ENCODE measurements at places on chromosomes 5 and 9.

DNA sequence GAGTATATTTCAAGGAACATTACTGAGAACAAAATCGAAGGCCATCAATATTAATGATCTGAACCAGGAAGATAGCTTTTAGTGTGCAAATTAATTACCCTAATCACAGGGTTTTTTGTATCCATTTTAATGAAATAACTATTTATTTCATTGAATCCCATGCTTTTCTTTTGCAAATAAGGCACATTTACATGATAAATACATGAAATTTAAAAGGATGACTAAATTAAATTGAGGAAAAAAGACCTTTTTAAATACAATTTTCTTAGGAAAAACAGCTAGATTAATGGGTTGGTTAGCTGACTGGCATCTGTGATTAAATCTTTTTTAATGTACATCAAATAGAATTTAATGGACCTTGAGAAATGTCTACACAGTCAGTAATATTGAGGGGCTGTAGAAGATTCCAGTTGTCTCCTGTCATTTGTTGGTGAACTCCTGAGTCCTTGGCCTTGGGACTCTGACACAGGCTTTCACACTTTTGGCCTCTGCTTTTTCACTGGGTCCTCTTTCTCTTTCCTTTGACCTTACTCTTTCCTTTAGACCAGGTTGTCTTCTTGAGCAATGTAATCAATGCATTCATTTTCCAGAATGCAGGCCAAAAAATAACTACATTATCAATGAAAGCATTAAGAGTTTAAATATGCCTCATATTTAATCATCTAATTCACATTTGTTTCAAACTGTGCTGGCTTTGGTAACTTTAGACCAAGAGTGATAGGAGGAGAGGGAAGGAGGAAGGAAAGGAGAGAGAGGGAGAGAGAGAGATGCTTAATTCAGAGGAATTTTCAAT, 511.5 kb downstream of the ZNF608 start:
- no peak for DNase-seq

- DNase-seq, result no peak
Measured at GRCh38 chr9:69649566-69650250, 22.5 kb downstream of the APBA1 start.

DNA sequence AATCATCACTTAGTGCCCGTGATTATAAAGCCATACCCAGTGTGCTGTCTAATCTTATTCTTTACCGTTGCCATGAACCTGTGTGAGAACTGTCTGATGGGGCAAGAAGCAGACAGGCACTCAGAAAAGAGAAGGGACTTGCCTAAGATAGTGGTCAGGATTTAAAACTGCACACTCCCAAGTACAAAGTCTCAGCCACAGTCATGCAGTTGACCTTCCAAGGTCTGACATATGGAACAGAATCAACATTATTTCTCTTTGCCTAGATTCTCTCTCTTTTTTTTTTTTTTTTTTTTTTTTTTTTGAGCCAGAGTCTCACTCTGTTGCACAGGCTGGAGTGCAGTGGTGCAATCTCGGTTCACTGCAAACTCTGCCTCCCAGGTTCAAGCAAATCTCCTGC, 1.9 kb upstream of the PPP2CA start:
- no peak for DNase-seq

GRCh38 chr9:125547368-125547767, 159.6 kb downstream of the MAPKAP1 start:
- DNase-seq, result no peak

DNA sequence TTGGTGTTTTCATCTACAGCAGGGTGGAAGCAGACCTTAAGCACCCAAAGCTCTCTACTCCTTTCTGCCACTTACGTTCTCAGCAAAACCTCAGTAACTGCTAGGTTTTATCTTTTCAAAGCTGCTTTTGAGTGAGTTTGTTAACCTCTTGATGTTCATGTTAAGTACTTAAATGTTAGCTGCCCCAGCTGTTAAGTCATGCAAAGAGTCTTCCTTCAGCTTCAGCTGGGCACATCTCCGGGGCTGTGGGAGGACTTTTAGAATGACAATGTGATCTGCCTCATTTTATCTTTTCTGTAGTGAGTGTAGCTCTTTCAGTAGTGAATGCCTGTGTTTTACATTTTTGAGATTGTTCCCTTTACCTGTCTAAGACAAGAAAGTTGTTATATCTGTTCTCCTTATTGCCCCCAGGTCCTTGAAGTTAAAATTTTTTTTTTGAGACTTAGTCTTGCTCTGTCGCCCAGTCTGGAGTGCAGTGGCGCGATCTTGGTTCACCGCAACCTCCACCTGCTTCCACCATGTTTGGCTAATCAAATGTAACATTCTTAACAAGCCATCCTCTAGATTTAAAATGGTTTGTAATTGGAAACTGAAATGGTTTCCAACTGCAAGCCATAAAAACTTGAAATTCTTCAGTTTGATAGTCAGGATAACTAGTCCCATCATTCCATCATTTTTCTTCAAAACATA, 19.6 kb downstream of the KDM4C start:
- no peak for DNase-seq

GRCh38 chr5:173883347-173883924, 4.7 kb upstream of the CPEB4 start:
- DNase-seq, result no peak

GRCh38 chr9:84296146-84296843, 44.3 kb downstream of the SLC28A3 start:
- peak; percentile 74 for DNase-seq

GRCh38 chr5:136740228-136740627, 374.9 kb upstream of the TRPC7 start:
- DNase-seq, result no peak

DNA sequence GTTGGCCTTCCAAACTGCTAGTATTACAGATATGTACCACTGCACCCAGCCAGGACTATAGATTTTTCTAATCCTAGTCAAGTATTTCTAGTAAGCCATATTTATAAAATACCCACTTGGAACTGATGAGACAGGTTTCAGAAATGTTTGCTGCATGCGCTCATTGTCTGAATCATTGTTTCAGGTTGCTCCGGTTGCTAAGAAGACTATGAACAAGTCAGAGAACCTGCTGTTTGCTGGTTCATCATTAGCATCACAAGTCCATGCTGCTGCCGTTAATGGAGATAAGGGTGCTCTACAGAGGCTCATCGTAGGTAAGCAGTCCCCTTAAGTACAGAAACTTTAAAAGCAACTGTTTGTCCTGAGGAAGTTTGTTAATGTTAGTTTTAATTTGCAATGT, 5.3 kb downstream of the INVS start:
- peak; percentile 18 for DNase-seq

DNA sequence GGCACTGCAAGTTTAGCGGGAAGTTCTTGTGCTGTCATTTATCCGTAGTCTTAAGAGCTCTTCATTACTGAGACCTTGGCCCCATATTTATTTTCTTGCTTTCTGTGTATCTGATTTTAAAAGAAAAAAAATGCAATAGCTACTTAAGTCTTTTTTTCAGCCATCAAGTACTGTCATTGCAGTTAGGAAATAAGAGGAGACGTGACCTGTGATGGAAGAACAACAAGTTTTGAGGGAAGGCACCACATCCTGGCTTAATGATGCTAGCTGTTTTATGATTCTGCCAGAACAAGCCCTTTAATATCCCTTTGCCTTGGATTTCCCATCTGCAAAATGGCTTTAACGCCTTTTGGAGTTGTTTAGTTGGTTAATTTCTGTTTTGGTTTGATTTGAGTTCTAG, 3.8 kb downstream of the RGMB start:
- DNase-seq, result no peak

- DNase-seq, result peak; percentile 36
Measured at GRCh38 chr9:134571946-134572917, 69.4 kb upstream of the COL5A1 start.

DNA sequence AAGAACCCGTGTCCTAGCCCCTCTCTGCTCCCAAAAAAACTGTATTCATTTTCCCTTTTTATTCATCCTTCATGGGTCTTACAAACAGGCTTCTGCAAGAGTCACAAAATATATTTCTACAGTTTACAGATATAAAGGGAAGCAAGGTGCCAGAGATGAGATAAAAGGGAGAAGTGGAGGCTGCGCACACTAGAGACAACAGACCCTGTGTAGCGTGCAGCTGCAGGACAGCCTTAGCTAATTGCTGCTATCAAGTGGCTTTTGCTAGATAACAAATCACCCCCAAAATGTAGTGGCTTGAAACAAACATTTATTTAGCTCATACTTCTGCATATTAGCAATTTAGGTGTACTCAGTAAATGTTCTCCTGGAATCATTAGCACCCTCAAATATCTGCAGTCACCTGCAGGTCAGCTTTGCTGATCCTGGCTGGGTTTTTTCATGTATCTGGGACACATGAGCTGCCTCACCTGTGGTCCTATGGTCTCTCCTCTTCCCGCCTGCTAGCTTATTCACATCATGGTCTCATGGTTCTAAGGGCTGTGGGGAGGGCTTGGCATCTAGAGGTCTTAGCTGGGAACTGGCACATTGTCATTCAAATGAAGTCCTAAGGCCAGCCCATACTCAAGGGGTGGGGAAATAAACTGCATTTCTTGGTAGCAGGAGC, 29.4 kb downstream of the ARHGEF37 start:
- DNase-seq, result no peak

- DNase-seq, result peak; percentile 76
Measured at GRCh38 chr5:135551593-135552447, 16.1 kb upstream of the NEUROG1 start.

GRCh38 chr5:125181955-125182354, 435.5 kb upstream of the ZNF608 start:
- no peak for DNase-seq
